Stimulated activated CD8-positive, alpha-beta memory T cell treated with anti-CD3 and anti-CD28 coated beads, Interleukin-2, amount 100 ng/mL, for 1 hour (primary cell): ENCODE measurements at places on chromosomes 4 and X.

- DNase-seq: no peak
Observed at GRCh38 chr4:168264903-168265302, 53.6 kb downstream of the DDX60 start.

- no peak for DNase-seq
Observed at GRCh38 chr4:94648699-94649098, 109.1 kb upstream of the BMPR1B start.

DNA sequence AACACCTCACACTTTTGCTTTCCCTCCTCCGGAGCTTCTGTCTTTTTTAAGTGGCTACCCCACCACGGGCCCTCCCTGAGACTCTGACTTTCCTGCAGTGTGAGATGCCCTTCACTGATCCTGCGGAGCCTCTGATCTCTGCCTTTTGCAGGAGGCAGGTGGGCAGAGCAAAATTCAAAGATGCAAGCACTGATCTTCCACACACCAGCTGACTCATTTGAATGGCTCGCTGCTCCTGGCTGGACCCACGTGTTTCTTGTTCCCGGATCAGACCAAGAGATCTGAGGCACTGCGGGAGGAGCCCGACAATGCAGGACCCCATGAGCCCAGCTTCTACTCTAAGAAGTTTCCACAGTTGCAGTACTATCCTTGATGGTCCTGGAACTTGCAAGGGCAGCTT, 1607.9 kb upstream of the TENM3 start:
- no peak for DNase-seq

DNA sequence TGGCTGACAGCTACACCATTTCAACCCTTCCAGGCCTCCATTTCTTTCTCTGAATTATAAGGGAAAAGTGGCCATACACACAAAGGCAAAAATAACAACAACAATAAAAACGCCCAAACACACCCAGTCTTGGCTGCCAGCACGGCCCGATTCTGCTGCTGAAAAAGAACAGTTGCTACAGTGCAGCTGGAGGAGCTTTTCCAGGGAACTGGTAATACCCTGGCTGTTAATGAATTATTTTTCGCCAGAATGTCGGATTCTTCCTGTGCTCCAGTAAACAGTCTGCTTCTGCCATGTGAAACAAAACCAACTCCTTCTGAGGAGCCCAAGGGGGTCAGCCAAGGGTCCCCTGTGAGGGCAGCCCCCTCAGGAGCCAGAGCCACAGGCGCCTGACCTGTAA, 6.6 kb downstream of the RAI2 start:
- DNase-seq: no peak

- no peak for DNase-seq
Observed at GRCh38 chrX:153343674-153344073, 9.7 kb downstream of the ZNF275 start.

- DNase-seq: no peak
Observed at GRCh38 chr4:69831646-69832325, 28.2 kb downstream of the SULT1E1 start.

DNA sequence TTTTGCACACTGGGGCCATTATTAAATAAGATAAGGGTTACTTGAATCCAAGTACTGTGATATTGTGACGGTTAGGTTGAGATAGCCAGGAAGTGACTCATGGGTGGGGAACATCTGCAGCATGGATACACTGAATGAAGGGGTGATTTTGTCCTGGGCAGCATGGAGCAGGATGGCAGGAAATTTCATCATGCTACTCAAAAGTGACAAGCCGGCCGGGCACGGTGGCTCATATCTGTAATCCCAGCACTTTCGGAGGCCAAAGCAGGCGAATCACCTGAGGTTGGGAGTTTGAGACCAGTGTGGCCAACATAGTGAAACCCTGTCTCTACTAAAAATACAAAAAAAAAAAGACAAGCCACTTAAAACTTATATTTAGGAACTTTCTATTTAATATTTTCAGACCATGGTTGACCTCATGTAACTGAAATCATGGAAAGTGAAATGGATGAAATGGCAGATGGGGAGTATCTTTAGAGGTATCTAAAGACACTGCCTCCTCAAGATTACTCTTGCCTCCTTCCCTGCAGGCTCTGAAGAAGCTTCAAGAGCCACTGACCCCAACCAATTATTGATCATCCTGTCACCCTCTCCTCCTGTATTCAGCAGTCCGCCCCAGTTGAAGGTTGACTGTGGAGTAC, 3.9 kb upstream of the TRIM60 start:
- DNase-seq: no peak

- no peak for DNase-seq
Observed at GRCh38 chr4:151169900-151170299, 70.5 kb downstream of the RPS3A start.

GRCh38 chr4:36251983-36252382, 7.7 kb upstream of the ARAP2 start:
- no peak for DNase-seq

DNA sequence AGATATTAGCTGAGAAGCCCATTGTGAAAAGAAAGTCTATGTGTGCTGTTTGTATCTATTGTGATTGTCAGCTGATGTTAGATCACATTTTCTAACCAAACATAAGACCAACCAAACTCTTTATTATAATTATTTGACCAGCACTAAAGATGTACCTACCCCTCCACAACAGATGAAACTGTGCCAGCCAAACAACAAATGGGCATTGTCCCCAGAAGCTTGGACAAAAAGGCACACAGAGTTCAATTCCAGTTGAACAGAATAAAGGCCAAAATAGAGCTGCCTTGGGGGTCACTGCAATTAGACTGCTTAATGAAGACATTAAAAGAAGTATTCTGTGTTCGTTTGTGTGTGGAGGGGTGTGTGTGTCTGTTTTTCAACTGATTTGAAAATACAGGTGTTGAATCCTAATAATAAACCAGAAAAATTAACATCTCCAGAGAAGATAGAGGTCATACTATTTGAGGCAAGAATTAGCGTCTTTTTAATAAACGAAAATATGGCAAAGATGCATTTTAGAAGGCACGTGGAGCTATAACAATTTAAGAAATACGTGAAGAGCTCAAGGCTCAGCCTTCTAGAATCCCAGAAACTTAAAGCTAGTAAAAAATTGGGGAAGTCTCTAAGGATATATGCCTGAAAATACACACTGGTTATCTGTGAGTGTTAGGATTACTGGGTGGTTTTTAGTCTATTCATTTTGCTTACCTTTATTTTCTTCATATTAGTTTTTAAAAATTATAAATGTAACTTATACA, 2.2 kb downstream of the SPP1 start:
- DNase-seq: no peak

DNA sequence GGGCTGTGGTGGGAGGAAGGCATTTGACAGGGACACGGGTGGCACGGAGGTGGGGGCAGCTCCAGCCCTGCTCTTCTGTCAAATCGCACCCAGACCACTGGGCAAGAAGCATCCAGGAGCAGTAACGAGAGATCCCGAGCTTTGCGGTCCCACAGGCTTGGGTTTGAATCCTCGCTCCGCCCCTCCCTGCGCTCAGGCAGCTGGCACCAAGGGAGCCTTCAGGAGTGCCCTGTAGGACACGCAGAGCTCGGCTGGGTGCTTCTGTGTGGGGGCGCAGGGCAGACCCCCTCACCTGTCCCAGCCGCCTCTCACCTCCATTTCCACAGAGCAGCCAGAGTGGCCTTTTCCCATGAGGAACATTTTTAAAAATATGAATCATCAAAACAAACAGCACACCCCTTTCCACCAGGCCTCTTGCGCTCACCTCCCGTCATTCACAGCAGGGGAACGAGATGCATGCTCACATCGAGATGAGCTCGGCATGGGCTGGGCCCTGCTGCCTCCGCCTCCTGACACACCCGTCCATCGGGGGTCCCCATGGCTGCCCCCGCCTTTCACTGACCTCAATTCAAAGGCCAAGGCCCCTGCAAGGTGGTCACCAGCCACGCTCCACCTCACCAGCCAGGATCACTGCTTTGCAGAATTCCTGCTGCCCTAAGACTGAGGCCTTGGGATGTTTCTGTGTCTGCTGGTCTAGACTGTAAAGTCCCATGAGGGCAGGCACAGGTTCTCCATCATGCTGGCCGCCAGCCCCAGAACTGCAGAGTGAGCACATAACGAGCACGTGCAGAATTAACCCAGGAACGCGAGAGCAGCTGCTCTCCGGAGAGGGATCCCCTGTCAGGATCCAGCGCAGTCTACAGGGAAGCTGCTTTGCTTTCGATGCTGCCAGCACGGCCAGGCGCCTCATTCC, 52.7 kb downstream of the ACOX3 start:
- DNase-seq: no peak

- no peak for DNase-seq
Observed at GRCh38 chrX:149097786-149098185, 407.3 kb downstream of the IDS start.

DNA sequence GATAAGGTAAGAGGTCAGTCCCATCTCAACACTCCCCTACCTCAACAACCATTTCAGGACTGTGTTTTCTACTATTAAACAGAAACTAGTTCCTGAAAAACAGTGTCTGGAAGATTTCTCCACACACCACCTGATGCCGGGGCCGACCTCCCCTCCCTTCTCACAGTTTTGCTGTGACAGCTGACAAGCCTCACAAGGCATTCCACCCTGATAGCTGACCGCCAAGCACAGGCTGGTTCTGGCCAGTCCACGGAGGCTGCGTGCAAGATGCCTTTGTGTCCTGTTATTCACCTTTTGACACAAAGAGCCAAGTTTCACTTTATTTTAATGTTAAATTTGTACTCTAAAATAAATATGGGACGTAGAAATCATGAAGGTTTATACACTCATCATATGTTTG, 758.6 kb downstream of the PDHA2 start:
- DNase-seq: no peak

GRCh38 chr4:24809815-24810405, 14.5 kb downstream of the SOD3 start:
- DNase-seq: no peak

DNA sequence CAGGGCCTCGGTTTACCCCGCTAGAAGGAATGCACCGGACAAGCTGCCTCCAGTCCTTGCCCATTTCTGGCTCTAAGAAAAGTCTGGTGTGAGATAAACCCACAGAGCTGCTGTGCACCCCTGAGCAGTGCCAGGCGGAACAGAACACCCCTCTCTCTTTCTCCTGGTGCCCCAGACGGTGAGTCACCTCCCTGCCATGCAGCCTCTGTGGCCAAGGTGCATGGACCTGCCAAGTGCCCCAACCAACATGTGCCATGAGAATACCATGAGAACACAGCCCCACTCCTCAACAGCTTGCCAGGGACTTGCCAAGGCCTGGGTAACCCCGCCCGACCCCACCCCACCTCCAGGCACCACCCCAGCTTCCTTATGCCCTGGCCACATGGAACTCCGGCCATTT, 47.7 kb upstream of the MAN2B2 start:
- DNase-seq: no peak

DNA sequence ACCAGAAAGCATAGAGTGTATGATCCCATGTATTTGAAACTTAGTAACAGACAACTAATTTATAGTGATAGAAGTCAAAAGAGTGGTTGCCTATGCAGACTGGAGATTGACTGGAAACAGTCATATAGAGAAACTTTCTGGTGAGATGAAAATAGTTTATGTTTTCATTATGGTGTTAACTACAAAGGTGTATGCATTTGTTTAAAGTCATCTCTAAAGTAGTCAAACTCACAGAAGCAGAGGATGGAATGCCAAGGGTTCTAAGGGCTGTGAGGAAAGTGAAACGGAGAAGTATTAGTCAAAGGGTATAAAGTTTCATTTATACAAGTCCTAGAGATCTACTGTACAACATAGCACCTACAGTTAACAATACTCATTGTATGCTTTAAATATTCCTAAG, 45.8 kb downstream of the ENOX2 start:
- DNase-seq: no peak

DNA sequence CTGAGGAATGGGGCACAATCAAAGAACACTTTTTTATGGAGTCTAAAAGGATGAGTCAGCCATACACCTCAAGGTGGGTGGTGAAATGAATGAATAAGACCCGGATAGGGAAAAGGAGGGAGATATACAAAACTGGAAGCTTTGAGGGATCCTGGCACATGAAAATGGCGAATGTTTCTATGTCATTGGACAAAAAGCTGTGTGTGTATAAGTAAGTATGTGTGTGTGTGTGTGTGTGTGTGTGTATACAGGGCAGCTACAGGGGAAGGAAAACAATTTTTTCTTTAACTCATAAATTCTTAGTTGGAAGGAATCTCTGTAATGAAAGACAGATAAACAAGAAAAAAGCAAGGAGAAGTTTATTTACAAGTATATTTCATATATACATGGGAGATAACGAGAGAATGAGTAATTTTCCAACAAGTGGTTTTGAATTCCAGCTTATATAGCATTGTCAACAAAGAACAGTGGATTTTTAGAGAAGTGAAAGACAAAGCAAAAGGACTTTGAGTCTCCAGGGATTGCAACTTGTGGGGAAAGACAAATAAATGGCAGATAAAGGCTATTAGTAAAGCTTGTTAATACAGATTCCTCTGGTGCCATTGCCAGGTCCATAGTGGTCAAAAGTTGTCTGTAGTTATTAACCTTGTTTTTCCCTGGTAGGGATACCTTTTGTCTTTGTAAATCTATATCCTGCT, 99.7 kb downstream of the MMRN1 start:
- DNase-seq: no peak

- no peak for DNase-seq
Observed at GRCh38 chr4:96652821-96653220, 812.9 kb downstream of the PDHA2 start.

DNA sequence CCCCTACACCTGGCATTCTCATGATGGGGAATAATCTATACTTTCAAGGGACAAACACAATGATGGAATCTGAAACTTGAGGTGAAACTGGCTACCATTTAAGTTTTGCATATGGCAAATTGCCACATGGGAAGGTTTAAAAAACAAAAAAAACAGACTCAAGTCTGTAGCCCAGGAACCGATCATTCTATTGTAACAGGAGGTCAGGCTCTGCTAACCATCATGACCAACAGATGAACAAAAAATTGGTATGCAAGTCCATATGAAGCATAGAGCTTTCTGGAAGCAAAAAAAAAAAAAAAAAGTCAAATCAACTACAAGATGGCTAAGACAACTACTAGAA, 594.3 kb upstream of the DIPK2B start:
- DNase-seq: no peak

- no peak for DNase-seq
Observed at GRCh38 chr4:3320361-3321023, 27.7 kb downstream of the RGS12 start.

- no peak for DNase-seq
Observed at GRCh38 chr4:6674500-6675149, 19.1 kb upstream of the S100P start.

GRCh38 chr4:30776921-30777415, 56.8 kb downstream of the PCDH7 start:
- no peak for DNase-seq

GRCh38 chr4:113955948-113956347, 23.5 kb downstream of the ARSJ start:
- DNase-seq: no peak

- no peak for DNase-seq
Observed at GRCh38 chr4:149409555-149409962, 406.1 kb downstream of the IQCM start.
